ENCODE measurements at places on chromosomes 16 and 17.

DNA sequence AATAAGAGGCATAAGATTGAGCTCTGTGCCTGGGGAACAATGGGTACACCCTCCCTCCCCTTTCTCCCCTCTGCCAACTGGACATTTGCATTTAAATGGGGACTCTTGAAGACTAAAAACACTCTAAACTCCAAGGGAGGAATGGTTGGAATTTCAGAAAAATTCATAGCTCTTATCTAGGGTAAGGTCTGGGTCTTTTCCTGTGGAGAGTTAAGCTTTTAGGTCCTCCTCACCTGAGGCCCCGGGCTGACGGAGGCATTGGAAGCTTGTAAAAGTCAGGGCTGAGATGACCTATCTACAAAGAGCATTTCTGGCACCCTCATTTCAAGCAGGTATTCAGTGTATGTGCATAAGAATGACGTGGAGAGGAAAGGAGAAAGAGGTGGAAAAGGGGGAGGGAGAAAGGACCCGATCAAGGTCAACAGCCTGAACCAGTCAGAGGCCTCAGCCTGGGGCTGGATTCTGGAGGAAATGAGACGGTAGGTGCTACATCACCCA, 78.0 kb downstream of the RAP1GAP2 start:
- no peak for DNase-seq

GRCh38 chr17:7266784-7267183, 4.5 kb upstream of the CLDN7 start:
- no peak for DNase-seq

DNA sequence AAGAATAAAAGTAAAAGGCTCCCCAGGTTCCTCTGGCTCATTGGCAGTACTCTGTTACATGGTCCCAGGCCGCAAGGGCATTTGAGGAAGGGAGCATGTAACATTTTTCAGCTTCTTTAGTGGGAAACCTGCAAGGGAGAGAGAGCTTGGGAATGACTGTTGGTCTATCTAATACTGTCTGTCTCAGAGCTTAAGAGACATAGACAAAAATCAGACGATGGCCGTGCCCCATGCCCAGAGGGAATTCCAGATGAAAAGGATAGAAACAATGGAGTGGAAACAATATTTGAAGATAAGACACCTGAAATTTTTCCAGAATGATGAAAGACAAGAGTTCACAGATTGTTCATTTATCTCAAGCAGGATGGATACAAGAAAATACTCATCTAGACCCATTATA, 48.1 kb upstream of the ADORA2B start:
- no peak for DNase-seq

- DNase-seq = no peak
Observed at GRCh38 chr17:75806822-75807500, 22.4 kb downstream of the UNK start.

GRCh38 chr17:62119373-62119772, 54.3 kb upstream of the MED13 start:
- no peak for DNase-seq

GRCh38 chr16:56057151-56057550, 134.1 kb upstream of the GNAO1 start:
- DNase-seq = no peak

DNA sequence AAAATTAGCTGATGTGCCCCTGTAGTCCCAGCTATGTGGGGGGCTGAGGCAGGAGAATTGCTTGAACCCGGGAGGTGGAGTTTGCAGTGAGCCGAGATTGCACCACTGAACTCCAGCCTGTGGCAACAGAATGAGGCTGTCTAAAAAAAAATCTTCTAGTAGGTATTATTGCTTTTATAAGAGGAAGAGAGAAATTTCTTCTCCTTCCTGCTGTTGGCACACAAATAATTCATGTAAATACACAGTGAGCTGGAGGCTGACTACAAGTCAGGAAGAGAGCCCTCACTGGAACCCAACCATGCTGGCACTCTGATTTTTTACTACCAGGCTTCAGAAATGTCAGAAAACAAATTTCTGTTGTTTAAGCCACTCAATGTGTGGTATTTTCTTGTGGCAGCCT, 6.7 kb downstream of the PRDM7 start:
- no peak for DNase-seq

DNA sequence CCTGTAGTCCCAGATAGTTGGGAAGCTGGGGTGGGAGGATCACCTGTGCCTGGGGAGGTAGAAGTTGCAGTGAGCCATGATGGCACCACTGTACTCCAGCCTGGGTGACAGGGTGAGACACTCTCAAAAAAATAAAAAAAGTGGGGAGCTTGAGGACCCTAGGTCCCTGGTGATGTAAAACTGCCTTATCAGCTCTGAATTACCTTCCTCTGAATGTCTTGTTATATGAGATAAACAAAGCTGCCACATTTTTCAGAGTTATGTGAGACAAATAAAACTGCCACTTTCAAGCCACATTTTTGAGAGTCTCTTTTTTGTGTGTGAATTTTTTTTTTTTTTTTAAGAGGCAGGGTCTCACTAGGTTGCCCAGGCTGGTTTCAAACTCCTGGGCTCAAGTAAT, 32.0 kb upstream of the B4GALNT2 start:
- no peak for DNase-seq

DNA sequence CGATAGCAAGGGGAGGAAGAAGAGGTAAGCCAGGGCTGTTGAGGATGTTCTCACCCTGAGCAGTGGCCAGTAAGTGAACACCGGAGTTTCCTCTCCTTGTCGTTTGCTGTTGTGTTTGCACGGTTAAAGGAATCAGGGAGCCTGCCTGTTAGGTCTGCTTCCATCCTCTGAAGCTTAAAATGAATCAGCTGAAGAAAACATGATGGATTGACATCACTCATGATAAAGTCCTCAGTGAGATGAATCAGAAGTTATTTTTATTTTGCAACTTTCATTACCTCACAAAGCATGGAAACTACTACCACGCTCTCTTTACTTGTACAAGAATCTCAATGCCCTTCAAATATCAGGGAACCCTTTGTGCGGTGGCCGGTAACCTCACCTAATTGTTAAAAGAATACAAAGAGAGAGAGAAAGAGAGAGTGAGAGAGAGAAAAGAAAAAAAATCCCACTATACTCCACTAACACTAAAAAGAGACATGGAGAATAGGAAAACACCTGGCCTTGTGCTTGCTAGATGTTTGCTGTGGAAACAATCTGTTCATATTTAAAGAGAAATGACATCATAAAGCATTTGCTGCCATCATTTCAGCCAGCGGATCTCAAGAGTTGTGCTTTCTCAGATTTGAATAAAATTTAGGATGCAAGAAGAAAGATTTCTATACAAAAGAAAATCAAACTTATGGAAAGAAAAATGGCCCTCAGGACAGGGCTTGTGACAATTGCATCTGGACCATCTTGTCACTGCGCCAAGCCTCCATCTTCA, 441.6 kb upstream of the SALL1 start:
- no peak for DNase-seq

DNA sequence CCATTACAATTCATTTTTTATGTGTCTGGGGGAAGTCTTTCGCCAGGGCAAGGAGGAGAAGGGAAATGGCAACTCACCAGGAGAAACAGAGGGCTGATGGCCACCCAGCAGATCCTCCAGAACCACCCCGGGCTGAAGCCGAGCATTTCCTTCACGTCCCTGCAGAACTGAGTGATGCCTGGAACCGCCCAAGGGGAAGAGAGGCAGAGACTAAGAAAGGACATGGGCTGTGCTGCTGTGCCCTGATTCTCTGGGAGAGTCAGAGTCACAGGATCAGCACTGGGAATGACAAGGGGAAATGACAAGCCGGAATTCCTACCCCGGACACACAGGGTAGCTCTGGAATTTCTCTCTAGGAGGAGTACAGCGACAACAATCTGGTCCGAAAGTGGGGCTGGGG, 27.8 kb downstream of the SLC6A4 start:
- no peak for DNase-seq

DNA sequence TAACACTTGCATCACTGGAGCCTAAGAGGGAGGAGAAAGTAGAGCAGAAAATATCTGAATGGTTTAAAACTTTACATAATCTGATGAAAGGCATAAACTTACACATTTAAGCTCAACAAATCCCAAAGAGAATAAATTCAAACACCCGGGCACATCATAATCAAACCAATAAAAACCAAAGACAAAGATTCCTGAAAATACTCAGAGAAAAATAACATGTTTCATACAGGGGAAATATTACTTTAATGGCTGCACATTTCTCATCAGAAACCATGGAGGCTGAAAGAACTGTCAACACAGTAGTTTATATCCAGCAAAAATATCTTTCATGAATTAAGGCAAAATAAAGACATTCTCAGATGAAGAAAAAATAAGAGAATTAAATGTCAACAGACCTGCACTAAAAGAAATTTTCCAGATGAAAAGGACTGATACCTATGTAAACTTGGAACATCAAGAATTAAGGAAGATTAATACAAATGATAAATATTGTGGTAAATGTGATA, 34.2 kb downstream of the C16orf87 start:
- DNase-seq = no peak

DNA sequence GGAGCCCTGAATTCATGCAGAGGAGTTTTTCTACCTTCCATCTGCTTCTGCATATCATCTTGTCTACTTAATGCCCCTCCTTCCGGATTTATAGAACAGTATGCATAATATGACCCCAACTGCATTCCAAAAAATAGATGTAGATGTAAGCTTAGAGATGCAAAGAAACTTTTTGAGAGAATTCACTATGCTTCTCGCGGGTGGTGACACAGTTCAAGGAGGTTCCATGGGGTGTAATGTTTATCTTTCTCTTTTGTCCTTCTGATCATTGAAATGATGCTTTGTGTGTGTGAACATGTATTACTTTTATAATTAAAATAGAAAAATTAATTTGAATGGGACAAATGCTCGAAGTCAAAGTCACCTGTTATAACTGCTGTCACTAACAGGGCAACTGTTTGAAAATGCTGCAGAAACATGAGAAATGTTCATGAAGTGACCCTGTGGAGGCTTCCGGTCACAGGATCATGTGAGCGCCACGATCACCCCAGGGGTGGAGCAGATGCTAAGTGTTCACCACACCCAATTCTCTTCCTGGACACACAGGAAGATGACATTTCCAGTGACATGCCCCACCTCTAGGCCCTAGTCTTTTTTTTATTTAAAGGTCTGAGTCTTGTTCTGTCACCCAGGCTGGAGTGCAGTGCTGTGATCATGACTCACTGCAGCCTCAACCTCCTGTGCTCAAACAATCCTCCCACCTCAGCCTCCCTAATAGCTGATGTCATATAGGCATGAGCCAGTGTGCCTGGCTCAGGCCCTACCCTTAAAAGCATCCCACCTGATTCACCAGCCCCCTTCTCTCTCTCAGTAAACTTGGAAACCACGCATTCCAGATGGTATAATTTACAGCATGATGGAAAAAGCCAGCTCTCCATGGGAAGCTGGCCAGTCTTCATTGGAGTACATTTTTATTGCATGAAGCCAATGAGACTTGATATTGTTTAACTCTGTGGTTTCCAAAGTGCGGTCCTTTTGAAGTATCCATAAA, 21.0 kb upstream of the AGRP start:
- no peak for DNase-seq

DNA sequence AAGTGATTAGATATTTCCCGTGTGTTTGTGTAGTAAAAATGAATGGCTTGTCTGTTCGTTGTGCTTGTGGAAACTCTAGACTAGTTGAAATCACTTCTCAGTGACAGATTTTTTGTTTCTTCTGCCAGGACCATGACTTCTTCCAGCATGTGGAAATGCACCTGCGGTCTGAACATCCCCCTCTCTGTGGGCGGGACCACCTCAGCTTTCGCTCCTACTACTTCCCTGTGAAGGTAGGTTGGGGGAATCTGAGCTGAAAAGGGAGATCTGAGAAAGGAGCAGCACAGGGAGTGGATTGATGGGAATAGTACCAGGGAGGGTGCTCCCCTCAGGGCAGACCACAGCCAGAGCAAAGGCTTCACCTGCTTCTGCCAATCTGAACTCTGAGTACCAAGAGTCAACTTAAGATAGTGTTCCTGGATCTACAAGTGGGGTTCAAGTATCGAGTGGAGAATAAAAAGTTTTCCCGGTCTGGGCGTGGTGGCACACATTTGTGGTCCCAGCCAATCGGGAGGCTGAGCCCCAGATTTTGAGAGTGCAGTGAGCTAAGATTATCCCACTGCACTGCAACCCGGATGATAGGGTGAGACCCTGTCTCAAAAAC, 47.5 kb downstream of the SF3B3 start:
- no peak for DNase-seq

GRCh38 chr17:65359016-65359415, 202.4 kb downstream of the AXIN2 start:
- peak; percentile 77 for DNase-seq

DNA sequence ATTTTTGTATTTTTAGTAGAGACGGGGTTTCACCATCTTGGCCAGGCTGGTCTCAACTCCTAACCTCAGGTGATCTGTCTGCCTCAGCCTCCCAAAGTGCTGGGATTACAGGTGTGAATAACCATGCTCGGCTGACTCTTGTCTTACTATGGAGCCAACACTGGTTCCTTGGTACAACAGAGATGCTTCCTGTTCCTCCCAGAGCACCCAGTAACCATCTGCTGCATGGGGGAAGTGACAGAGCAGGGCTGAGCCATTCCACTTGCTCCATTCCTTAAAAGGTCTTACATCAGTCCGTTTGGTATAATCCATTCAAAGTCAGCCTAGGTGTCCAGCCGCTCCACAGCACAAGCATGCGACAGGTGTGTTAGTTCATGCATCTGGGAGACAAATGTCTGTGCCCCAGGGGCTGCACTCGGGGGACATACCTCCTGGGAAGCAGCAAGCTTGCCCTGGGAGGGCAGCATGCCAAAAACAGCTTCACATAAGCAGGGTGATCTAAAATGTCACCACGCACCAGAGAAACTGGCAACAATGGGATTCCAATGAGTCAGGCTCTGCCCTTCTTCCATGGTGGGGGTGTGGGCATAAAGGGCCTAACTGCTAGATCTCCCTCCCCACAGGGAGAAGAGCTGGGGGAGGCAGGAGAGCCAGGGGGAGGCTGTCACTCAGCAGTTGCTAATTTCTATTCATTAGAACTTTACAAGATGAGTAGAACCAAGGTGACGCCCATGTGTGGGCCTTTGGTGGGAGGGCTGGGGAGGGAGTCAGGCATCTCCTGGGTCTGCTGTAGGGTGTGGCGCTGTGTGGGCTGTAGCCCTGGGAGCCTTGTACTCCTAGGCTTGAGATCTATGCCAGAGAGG, 35.5 kb downstream of the PIPOX start:
- peak; percentile 28 for DNase-seq

DNA sequence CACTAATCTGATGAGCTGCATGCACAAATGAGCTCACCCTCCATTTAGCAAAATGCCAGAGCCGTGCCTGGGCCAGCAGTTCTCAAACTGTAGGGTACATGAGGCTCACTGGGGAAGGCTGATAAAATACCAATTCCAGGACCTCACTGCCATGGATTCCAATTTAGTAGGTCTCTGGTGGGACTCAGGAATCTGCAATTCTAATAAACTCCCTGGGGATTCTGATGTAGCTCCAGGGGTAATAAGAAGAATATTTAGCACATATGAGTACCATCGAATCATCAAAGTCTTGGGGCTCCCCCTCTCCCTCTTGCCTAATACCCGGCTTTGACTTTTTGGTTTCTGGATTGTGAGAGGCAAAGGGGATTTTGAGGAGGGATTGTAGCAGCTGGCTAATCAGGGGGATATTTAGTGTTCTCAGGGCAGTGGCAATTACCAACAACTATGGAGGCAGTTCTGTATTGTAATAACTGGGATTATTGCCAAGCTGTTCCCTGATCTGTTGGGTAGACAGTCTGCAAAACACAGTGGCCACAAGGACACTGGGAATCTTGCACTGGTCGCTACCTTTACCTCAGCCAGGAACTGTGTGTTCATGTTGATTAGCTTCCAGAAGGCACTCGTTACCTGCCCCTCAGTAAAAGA, 140.4 kb downstream of the SHISA9 start:
- no peak for DNase-seq
